Stimulated activated CD8-positive, alpha-beta memory T cell treated with anti-CD3 and anti-CD28 coated beads, Interleukin-7, amount 100 ng/mL, for 1 hour (primary cell): ENCODE measurements at places on chromosomes 1 and 21.

DNA sequence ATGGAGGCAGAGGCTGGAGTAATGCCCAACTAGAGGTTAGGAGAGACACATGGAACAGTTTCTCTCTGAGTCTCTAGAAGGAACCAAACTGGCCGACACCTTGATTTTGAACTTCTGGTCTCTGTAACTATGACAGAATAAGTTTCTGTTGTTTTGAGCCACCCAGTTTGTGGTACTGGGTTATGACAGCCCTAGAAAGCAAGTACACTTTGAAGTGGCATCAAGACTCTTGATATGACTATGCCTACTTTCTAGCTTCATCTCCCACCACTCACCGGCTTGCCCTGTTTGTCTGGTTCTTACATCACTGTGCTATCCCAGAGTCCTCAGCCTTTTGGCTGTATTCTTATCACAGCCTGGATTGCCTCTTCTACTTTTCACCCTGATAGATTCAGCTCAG, 230.3 kb upstream of the USP24 start:
- DNase-seq = no peak

DNA sequence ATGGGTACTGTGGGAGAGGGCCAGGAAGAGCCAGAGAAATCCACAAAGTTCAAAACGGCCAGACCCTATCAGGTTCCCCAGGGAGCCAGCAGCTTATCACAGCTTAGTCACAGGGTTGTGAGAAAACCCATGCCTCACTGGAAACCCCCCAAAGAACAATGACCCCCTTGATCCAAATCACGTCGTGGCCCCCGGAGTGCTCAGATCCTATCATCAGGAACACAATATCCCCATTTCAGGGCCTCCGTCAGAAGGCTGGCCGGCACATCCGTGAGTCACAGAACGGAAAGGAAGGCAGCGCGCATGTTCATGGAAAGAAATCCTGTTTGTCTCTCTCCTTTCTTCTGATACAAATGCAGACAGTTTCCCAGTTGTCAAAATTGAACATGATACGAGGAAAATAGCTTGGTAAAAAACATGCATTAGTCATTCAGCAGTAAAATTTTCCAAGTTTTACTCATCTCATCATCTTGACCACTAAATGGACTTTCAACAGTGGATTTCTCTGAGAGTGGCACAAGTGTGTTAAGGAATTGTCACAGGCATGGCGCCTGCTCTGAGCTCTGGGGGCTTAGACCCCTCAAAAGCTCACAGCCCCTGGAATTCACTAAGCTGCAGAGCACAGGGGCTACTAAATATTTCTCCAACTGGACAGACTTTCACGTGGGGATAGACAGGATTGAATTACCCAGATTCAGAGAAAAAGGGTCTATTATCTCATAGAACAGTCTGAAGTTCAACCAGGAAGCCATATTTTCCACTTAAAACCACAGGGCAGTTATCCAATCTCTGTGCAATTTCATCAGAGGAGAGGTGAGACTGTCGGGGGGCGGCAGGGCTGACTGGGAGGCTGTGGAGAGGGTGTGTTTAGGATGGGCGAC, 124.8 kb downstream of the RIPK4 start:
- no peak for DNase-seq

DNA sequence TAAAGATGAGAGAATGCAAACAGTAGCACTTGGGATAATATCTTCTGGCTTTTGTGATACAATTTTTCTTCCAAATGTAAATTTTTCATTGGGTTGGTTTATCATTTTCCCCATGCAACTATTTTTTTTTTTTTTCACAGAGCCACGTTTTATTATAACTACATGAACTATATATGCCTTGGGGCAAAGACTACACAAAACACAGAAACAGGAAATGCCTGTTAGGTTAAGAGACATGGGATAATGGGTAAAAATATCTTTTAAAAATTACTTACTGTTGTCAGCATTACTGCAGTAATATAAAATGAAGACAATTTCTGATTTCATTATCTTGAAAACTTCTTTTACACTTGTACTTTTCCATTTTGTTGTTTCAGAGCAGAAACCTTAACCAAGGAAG, 74.6 kb downstream of the DISP1 start:
- no peak for DNase-seq

- no peak for DNase-seq
These were observed 199.6 kb downstream of the RGS7 start for GRCh38 chr1:241157435-241157834.

DNA sequence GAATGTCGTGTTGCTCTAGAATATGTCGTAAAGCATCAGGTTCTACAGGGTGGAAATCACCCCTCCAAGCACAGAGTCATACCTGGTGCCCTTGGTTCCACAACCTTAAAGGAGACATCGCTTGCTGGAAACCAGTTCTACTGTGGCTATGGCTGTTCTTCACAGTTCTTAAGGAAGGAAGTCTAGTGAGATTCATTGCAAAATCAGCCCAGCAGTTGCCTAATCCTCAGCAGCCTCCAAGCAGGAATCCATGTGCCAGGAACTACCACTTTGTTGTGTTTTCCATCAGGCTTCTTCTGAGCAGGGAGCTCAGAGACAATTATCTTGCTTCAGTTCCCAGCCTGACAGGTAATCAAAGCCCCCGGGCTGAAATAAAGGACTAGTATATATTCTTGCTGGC, 45.0 kb upstream of the SLC35F3 start:
- DNase-seq = no peak

DNA sequence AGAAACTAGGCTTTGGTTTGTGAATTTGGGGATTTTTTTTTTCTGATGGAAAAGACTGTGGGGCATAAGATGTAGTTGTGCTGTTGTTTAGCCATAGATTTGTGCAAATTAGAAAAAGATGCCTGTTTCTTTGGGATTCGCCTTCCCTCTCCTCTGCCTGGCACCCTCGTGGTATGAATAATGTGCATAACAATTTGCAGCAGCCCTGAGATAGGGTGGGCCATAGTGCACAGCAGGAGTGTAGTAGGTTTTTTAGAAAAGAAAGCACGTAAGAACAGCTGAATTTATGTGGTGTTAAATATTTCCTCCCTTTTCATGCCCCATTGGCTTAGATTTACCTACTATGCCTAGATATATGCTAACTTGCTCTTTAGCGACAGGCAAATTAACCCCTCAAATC, 158.9 kb downstream of the PTGER3 start:
- DNase-seq = no peak

DNA sequence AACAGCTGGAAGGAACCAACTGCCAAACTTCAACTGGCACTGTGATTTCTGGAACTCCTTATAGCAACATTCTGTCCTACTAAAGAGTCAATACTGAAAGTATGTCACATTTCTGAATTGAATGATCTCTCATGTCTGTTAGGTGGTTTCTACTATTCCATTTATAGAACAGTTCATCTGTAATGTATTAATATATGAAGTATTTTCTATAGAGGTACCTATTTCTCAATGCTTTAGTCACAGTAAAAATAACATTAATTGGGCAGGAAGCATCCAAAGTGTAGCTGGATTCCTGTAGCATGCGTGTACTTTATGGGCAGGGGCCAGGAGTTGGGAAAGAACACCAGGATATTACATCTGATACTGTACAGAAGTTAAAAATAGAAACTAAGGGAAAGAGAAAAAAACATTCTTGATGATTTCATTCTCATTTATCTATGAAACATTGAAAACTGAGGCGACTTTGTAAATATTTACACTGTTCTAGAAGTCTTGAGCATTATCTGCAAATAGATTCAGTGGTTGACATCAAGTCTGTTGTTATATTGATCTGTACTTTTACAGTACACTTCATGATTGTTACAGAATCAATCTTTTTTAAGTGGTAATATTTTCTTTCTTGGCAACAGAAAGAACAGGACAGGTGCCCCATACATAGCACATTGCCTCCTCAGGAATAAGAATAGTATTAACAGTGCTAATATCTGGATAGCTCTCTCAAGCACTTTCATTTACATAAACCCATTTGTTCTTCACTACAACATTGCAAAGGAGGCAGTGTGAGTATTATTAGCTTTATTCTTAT, 6.2 kb upstream of the ZNF281 start:
- no peak for DNase-seq
